ENCODE measurements at places on chromosomes 5 and 9.
A peak's percentile ranks its signal among the peaks of the same experiment; 100 is the strongest.

DNA sequence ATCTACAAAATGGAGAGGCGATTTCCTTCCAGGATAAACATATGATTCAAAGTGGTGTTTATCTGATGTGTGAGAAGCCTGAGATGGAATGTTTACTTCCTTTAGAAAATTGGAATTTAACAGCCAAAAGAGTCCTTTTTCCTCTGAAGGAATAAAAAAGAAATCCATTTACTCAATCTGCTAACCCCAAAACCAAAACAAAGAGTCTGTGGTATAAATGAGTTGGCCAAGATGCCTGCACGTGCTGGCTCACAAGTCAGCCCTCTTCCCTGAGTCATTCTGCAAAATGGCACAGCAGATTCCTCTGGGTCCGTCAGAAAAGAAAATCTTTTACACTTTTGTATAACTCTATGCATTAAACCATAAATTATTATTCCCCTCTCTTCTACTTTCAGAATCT is 60.8 kb downstream of the EBF1 start:
- DNase-seq = no peak

- DNase-seq = peak; percentile 78
These were observed 260.3 kb upstream of the ADAMTS16 start for GRCh38 chr5:4879693-4880303.

GRCh38 chr5:76580981-76581380 is 42.2 kb downstream of the F2RL2 start:
- no peak for DNase-seq

DNA sequence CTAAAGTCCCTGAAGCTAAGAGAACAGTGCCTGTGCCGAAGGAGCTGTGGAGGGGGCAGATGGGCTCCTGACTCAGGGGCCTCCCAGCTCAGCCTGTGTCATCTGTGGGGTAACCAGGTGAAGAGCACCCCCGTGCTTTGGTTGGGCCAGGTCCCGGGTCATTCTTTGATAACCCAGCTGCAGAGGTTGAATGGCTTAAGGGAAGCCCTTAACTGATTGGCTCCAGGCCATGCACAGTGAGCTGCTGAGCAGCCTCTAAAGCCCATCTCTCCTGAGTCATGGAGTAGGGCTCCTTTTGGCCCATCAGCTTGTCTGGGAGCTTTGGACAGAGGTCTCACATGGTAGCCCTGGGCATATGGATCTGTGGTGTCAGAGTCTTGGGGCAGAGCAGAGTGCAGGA is 28.7 kb downstream of the COL27A1 start:
- no peak for DNase-seq

DNA sequence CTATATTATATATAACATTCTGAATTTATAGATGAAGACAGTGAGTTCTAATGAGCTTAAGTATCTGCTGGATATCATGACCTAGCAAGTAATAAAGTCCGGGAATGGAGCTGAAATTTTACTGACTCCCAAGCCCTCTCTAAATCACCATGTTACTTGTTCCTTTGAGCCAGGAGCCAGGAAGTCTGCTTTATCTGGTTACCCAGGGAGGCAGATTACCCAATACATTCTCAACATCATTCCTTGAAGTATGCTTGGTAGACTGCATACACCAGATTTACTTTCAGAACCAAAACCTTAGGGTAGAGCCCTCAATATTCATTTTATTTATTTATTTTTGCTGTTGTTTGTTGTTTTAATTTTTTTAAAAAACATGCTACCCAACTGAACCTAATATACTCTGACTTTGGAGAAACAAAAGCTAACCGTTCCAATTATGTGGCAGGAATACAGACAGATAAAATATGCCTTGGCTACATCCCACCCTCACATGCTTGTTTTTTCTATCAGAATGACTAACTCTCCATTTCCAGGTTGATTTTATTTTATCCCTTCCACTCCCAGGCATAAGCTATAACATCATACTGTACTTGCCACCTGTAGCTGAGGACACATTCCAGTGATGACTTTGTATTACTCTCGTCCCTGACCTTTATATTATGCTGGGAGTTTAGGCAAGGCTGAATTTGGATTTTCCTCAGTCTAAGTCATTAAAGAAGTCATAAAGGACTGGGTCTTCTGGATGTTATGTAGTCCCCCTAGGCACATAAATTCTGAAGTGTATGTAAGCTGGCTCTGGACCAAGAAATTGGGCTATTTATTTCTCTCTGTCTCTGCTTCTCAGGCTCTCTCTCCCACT is 82.0 kb downstream of the YIPF5 start:
- DNase-seq = no peak

DNA sequence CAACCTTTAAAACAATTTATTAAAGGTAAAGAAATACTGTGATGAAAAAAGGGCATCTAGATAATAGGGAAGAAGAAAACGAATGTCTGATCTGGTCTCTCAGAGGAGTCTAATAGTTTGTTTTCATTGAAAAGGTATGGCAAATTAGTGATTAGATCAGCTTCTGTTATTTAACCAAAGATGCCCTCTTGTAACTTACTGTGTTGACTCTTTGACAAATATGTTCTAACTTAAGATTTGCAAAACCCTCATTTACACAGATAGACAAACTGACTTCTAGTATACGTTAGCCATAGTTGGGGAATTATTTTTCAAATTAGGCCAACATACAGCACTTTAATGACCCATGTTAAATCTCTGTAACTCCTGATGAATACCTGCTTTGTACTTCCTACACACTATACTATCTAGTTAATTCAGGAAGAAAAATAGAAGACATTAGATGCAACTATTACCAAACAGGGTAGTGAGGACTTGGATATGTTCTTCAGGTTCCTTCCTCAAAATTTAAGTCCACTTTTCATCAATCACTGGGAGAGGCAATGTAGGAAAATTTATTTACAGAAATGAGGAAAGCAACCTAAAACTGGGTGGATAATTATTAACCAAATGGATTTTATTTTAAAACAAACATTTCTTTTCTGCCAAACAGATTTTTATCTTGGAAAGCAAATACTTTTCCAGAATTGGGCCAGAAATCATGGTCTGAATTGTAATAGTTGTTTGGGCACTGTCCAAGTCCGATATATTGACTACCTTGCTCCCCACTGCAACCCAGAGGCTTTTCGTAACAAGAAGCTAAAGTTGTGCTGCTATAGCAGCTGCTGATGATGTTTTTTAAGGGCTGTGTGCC is 66.4 kb upstream of the PPP2R2B start:
- DNase-seq = no peak

- no peak for DNase-seq
These were observed 10.2 kb upstream of the ERGIC1 start for GRCh38 chr5:172823840-172824362.
